ENCODE measurements at places on chromosomes 2 and 18.

DNA sequence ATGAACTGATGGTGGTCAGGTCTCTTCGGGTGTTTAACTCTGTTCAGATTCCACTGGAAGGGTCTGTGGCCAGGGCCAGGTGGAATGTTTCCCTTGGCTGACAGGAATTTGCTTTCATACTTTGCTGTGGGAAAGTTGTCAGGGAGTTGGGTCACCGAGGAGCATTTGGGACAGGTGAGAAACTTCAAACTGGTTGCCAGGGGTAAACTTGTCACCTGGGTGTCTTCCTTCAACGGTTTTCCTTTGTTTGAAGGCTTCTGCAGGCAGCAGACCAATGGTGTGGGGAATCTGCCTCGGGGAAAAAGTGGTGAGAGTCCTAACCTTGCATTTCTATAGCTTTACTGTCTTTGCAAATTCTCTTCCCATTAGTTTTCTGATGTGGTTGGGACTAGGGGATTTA, 92.2 kb downstream of the TGFA start:
- DNase-seq = no peak

DNA sequence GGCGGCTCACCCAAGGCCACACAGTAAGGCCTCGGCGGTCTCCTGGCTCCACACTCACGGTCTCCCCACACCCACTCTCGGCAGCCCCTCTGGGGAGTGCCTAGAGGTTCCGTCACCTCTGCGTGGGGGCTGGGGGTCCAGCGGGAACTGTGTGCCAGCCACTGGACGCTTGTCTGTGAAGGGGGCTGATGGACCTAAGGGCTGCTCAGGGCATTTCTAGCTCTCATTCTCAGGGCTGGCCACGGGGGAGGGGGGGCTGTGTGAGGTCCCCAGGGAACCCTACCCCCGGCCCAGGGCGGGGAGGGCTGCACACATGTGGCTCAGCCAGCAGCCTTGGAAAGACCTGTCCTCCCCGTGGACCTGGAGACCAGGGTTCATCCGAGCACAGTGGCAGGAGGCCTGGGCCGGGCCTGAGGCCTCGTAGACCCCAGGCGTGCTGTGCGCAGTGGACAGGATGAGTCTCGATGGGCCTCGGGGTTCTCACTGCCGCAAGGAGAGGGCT, 27.1 kb upstream of the ODC1 start:
- no peak for DNase-seq

GRCh38 chr2:88927128-88927527, 235.7 kb downstream of the RPIA start:
- no peak for DNase-seq

DNA sequence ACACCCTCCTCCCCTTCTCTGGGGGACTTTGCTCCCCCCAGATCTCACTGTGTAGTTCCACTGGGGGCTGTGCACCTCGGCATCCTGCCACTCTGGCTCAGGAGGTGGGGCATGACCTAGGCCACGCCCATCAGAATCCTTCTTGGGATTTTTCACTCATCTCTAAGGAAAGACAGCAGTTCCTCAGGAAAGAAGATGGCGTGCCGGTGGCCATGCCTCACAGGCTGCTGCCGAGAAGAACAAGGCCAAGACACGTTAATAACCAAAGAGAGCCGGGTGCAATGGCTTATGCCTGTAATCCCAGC, 3.2 kb downstream of the NMUR1 start:
- no peak for DNase-seq

GRCh38 chr2:45897842-45898241, 246.4 kb downstream of the PRKCE start:
- no peak for DNase-seq

Measured in hematopoietic multipotent progenitor cell treated with erythropoietin and hydrocortisone succinate and interleukin-3 and kit ligand, for 6 days (in vitro differentiated cells).